ENCODE measurements at places on chromosomes 1 and 21.

- no peak for DNase-seq
Observed at GRCh38 chr21:45461369-45461750, 56.4 kb downstream of the COL18A1 start.

GRCh38 chr21:38853421-38853919 lies 47.7 kb downstream of the ETS2 start:
- no peak for DNase-seq

GRCh38 chr1:209875515-209875914 lies 47.7 kb downstream of the UTP25 start:
- DNase-seq: peak; percentile 53

- no peak for DNase-seq
Observed at GRCh38 chr1:160888926-160889325, 3.9 kb upstream of the ITLN1 start.

DNA sequence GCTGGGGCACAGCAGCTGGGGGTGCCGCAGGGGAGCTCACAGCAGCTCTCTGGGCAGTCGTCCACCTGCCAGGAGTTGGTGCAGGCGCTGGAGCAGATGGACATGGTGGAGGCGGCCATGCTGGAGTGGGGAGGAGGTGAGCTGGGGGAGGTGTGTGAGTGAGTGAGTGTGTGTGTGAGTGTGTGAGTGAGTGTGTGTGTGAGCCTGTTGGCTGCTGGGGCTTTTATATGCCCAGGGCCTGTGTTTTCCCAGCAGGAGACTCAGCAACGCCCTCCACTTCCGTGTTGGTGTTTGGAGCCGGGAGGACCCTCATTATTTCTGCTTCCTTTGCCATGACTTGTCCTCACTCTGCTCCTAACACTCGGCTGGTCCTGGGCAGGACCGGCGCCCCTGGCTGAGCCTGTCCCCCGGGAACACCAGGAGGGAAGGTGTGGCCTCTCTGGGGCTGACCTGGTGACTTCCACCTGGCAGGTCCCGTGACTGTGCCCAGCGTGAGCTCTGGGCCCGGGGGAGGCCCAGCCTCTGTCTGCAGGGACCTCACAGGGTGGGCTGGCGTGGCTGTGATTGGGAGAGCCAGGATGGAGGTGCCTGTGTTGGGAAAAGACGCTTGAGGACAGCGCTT lies at the start of gene KRTAP10-2:
Gene KRTAP10-2 (minus strand): TSS at position 166 of the 622 bp plus-strand sequence. CDS start 47 bp downstream, at position 119.
- DNase-seq: no peak

- DNase-seq: no peak
Observed at GRCh38 chr1:93013145-93014065, 52.1 kb upstream of the DIPK1A start.

- peak; percentile 38 for DNase-seq
Observed at GRCh38 chr1:21295002-21295401, 4.7 kb upstream of the ECE1 start.

DNA sequence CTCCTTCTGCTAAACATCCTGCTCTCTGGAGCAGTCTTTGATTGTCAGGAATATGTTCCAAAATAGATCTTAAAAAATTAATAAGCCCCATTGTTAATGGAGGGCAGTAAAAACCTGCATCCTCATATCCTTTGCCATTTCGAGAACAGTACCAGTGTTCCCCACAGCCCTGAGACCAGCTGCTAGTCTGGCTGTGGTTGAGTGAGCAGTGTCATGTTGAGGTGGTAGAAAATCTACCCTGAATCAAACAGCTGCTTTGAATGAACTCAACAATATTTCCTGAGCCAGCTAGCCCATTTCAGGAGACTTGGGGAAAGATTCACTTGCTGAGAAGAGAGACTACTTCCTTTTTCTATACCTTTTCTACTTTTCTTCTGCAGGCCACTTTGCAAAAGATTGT lies 24.4 kb downstream of the FABP3 start:
- no peak for DNase-seq

- DNase-seq: no peak
Observed at GRCh38 chr1:234572966-234573365, 37.0 kb downstream of the IRF2BP2 start.

GRCh38 chr1:177505905-177506590 lies 335.3 kb downstream of the BRINP2 start:
- no peak for DNase-seq

DNA sequence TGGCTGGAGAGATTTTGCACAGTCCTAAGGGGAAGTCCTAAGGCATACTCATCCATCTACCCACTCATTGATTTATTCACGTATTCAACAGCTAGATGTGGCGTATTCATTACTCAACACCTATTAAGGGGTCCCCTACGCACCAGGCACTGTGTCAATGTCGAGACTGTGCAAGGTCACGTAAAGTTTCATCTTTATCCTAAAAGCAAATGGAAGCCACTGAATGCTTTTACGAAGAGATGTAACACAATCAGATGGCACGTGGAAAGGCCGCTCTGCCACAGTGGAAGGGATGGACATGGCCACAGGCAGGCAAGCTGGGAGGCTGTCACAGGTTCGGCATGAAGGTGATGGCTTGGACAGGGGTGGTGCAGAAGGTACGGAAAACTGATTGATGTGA lies 66.3 kb upstream of the ZBTB18 start:
- DNase-seq: no peak

DNA sequence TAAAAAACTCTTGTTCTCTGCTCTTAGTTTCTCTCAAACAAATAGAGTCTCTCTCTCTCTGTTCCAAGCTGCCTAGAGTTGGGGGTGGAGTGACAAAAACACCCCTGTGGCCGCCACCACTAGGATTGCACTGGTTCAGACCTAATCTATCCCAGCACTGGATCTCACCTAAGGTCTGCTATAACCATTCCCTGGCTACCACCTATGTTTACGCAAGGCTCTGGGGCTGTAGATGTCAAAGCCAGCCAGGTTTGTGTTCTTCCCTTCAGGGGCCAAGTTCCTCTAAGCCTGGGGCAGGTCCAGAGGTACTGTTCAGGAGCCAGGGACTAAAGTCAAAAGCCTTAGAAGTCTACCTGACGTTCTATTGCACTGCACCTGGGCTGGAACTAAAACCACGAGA lies 12.8 kb upstream of the CYP2J2 start:
- DNase-seq: no peak

GRCh38 chr1:155049651-155050559 lies 1.2 kb upstream of the ADAM15 start:
- no peak for DNase-seq

GRCh38 chr1:116400780-116401179 lies 27.7 kb downstream of the ATP1A1 start:
- no peak for DNase-seq

GRCh38 chr21:36454093-36454531 lies 25.8 kb downstream of the CLDN14 start:
- no peak for DNase-seq

DNA sequence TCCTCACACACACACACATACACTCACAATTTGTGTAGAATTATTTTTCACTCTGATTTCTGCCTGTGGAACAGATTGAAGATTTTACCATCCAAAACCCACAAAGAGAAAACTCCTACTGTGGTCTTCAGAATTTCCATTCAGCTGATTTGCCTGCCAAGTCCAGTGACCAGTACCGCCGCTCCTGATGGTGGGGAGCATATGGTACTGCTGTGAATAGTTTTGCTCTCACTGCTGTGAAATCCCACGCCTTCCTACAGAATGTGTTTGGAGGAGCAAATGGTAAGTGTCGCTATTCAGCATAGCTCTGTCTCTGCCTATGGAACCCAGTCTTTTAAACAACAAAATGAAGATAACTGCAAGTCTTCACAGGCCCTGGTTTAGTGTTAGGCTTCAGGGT lies 629.5 kb downstream of the LMO4 start:
- no peak for DNase-seq

- DNase-seq: no peak
Observed at GRCh38 chr21:41653954-41654491, 112.8 kb downstream of the RIPK4 start.

- DNase-seq: no peak
Observed at GRCh38 chr1:32889731-32890278, 3.5 kb downstream of the HPCA start.

DNA sequence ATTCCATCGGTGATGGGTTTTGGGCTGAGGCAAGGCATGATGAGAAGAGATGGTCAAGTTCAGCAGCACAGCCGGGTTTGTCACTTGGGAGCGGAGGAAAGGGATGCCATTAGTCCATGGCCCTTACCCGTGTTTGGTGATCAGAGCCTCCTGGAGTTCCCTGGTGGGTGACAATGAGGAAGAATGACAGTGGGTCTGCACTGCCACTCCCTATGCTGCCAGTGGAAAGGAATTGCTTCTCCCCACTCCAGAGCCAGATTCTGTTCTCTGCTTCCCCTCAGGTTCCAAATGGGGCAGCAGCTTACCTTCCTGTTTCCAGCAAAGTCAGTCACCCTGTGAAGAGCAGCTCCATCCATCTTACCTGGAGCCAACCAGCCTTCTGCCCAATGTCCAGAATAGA lies 393.1 kb downstream of the PTPRU start:
- DNase-seq: no peak

DNA sequence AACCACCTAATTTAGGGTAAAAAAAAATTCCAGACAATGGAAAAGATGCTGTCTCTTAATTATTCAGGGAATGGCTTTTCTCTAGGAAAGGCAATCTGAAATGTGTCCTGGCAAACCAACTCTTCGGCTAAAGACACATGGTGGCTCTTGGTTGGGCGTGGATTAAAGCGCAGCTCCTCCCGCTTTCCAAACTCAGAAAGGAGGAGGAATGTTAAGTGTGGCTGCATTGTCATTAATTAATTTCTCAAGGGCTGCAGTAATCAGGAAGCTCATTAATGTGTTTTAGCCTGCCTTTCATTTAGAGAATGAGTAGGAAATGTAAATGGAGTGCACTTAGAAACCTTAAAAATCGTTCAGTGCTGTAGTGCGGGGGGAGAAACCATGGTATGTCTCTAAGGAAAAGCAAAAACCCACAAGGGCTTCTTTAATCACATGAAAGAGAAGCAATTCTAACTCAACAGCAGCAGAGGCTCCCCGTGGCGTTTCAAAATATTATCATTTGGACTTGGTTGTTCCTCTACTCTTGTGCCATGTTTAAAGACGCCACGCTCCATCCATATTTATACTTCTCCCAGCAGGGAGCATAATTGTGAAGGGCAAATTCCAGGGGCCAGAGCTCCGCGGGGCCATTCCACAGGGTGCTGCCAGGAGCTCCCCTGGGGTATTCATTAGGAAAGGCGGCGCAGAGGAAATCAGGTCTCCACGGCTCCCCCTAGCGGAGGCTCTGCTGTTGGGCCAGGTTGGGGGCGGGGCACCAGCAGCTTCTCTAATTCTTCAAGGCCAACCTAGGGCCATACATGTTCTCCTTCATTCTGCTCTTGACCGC lies 91.9 kb upstream of the SSX2IP start:
- DNase-seq: peak; percentile 88

DNA sequence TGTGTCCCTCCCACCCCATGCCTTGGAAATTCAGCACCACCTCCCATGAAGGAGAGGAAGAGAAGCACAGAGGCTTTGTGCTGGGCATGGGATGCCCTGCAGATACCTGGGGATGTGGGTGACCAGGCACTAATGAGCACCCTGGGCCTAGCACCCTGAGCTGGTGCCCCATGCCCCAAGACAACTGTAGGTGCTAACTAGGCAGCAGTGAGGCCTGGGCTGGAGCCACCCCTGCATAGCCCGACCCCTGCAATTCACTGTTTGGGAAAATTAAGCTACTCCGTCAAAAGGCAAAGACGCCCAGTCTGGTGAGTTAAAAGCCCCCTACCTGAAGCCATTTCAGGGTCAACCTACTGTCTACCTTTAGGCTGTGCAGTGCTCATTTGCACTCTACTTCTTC lies 5.4 kb downstream of the KCNA2 start:
- DNase-seq: no peak

- no peak for DNase-seq
Observed at GRCh38 chr1:9852410-9853248, 28.9 kb upstream of the CLSTN1 start.

GRCh38 chr1:54609301-54609921 lies 13.9 kb downstream of the FAM151A start:
- DNase-seq: no peak

GRCh38 chr1:60835649-60836048 lies 246.7 kb upstream of the NFIA start:
- DNase-seq: no peak

- DNase-seq: no peak
Observed at GRCh38 chr1:214552174-214552608, 789 bp upstream of the PTPN14 start.

- no peak for DNase-seq
Observed at GRCh38 chr1:17635811-17636210, 96.3 kb downstream of the ARHGEF10L start.

- DNase-seq: no peak
Observed at GRCh38 chr1:166031932-166032571, 134.7 kb downstream of the FAM78B start.

DNA sequence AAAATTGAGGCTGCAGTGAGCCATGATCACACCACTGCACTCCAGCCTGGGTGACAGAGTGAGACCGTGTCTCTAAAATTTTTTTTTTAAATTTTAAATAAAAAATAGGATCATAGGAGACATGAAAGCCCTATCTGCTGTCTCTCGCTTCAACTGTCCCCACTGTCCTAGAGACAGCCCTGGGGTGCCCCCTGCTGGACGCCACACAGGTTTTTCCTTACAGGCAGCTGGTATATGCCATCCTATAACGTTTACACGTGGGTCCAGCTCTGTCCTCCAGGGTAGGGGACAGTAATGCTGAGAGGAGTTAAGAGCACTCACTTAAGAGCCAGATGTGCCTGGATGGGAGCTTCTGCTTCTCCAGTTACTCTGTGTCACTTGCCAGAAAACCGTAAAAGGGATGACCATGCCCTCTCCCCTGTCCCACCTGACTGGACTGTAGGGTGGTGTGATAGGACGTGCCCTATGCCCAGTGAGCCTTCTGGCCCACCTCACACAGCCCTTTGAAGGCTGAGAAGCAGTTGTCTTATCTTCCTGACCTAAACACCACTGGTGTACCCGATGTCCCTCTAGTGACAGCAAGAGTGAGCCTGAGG lies 8.5 kb downstream of the FBXO2 start:
- DNase-seq: peak; percentile 86

GRCh38 chr1:207402744-207403143 lies 51.4 kb upstream of the CR2 start:
- no peak for DNase-seq

DNA sequence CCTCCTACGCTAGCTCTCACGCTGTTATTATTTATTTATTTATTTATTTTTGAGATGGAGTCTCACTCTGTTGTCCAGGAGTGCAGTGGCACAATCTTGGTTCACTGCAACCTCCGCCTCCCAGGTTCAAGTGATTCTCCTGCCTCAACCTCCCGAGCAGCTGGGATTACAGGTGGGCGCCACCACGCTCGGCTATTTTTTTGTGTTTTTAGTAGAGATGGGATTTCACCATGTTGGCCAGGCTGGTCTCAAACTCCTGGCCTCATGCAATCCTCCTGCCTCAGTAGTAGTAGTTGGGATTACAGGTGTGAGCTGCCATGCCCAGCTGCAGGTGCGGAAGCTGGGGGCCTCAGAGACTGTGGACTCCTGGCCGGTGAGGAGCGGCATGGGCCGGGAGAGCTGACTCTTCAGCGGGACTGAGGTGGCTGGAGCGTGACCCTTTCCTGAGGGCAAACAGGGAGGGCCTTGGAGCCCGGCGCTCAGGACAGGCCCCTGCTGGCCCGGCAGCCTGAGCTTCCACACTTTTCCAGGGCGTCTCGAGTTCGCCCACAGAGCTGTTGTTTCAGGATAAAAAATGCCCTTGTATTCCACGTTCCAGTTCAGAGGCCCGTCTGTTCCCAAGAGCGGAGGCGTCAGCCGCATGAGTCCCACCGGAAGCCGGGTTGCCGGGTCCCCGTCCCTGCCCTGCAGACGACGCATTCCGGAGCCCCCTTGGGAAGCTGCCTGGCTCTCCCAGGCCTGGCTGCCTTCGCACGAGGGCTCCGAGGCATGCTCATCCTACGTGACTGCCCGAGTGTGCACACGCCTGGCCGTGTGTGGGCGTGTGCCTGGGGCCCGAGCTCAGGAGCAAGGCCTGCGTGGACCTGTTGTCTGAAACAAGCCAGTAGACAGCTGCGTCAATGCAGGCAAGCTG lies 126.2 kb downstream of the SIK1 start:
- DNase-seq: no peak

- no peak for DNase-seq
Observed at GRCh38 chr1:97570691-97571090, 350.1 kb downstream of the DPYD start.
